ENCODE measurements at places on chromosomes 7 and 10.
A peak's percentile ranks its signal among the peaks of the same experiment; 100 is the strongest.

GRCh38 chr7:103551016-103551415 is 105.0 kb upstream of the SLC26A5 start:
- DNase-seq = no peak

GRCh38 chr7:2999078-2999500 is 44.6 kb downstream of the CARD11 start:
- no peak for DNase-seq

GRCh38 chr10:47287365-47287802 is 12.6 kb upstream of the GDF10 start:
- DNase-seq = peak; percentile 27

- no peak for DNase-seq
Measured at GRCh38 chr10:47308775-47309174, 8.8 kb downstream of the GDF10 start.

DNA sequence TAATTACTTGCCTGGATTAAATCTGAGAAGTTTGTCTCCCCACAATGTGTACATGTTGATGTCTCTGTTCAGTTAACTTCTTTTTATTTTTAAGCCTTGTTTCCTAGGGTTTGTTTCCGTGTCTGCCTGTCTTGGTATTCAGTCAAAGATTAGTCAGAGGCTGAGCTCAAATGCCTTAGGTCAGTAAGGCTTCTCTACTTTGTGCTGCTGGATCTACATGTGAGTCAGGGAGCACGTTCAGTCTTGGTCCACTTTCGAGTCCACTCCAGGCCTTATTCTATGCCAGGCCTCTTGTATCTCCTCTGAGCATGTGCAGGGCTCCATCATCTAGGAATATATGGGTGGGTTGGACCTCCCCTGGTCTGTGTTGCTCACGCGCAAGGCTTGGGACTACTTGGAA is 93.3 kb upstream of the FZD8 start:
- DNase-seq = peak; percentile 87

DNA sequence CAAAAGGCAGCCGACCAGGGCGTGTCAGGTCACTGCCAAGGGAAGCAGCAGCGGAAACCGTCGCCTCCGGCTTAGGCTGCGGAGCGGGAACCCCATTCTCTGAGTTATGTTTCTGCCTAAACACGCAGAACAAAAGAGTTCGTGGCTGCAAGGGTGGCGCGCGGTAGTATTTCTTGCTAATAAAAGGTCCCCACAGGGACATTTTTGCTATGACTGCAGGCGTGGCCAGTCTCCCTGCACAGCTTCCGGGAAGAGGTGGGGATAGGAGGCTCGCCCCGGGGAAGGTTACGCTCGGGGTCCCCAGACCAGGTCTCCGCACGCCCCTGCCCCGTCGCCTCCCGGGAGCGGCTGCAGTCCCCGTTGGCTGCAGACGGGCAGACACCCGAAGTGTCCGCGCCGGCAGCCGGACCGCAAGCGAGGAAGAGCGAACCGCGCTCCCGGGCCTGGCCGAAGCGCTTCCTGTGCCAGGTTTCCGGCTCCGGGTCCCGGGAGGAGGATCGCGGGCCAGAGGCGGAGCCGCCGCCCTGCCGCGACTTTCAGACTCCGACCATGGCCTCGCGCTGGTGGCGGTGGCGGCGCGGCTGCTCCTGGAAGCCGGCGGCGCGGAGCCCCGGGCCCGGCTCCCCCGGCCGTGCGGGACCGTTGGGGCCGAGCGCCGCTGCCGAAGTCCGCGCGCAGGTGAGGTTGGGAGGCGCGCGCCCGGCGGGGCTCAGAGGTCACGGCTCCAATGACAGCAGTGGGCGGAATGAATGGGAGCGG is at the start of gene PDSS1:
Gene PDSS1, plus strand, starts transcription at position 539 of the 759 bp plus-strand sequence. Its CDS starts 11 bp downstream, at position 550.
- peak; percentile 70 for DNase-seq

DNA sequence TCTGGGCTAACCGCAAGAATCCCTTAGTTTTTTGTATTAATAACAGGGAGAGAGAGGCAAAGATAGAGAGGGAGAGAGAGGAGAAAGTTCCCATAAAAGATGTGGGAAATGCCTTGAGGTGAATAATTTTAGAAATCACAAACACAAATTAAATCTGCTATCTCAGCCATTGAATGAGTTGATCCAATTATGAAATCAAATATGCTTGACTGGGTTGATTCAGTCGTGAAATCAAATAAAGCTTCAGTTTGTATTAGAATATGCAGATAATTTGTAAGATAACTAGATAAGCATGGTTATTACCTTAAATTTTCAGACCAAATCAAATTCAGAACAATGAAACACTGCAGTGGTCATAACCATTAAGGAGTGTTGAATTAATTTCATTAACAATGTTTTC is 68.9 kb downstream of the SEMA3A start:
- DNase-seq = no peak

GRCh38 chr10:33355274-33355673 is 20.8 kb upstream of the NRP1 start:
- no peak for DNase-seq

DNA sequence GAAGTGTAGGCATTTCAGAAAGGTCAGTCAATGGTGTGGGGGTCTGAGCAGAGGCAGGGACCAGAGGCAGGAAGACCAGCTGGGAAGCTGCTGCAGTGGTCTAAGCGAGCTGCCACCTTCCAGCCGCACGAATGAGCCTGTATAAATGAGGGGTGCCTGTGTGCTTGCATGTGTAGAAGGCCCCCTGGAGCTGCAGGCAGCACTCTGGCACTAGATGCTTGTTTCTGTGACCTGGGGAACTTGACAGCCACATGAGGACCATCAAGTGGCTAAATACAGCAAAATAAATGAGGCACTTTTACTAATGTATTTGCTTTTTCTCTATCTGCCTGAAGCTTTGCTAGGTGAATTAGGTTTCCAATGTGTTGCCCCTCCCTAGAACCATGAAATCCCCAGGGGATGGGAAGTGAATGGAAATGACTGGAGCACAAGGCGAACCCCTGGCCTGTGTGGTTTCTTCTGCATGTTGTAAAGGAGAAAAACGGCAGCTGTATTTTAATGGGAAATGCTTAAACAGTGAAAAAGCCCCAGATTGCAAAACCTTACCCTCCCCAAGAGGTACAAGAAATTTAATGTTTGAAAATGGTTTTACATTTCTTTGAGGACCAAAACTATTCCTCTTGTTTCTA is 57.7 kb downstream of the PYROXD2 start:
- DNase-seq = no peak

GRCh38 chr10:13885238-13885990 is 298.6 kb downstream of the PRPF18 start:
- no peak for DNase-seq

DNA sequence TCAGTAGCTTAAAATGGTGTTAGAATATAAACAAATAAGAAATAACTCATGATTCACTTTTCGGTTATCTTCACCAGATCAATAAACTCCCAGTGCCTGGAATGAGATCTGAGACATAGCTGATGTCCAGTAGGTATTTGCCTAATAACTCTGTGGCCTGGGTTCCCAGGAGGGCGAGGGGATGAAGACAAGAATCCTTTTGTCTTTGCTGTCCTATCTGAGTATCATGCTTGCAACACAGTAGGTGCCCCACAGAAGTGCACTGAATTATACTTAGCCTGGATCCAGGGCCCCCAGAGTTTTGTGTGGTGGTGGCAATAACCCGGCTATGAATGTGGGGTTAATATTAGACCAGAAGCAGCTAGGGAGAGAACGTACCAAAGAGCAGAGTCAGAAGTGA is 350.1 kb upstream of the AOAH start:
- DNase-seq = no peak

DNA sequence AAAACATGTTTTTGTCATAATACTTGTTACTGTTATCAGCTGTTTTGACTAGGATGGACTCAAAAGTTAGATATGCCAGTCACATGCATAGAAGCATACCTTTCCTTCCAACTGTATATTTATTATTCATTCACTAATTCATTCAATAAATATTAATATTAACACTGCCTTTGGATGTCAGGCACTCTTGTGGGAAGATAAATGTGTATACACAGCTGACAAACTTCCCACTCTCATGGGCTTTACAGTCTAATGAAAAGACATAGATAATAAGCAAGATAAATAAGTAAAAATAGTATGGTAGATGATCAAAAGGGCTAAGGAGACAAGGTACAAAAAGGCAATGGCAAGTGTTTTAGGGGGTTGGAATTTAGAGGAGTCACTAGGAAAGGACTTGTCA is 180.1 kb upstream of the SMIM30 start:
- no peak for DNase-seq

GRCh38 chr7:51292596-51292995 is 24.0 kb downstream of the COBL start:
- DNase-seq = no peak

GRCh38 chr7:150503581-150503980 is 11.1 kb upstream of the GIMAP7 start:
- DNase-seq = no peak

DNA sequence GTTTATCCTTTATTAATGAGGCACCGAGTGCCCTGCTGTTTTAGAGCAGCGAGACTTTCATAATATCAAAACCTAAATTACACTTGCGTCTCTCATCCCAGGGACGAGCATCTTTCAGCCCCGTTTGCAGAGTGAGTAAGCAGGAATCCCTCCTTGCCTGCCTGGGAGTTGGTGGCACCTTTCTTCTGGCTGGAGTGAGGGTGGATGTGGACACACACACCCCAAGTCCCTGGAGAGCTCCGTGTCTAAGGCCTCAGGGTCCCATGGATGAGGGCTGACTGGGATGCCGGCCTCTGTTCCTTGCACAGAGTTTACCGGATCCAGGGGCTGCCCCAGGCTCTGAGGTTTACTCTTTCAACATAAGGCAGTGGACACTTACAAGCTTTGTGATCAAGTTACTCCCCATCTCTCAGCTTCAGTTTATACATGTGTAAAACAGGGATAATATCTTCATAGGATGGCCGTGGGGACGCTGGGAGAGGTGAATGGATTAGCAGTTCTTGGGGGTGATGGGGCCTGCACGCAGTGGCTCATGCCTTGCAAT is 24.5 kb downstream of the POLL start:
- DNase-seq = no peak

- no peak for DNase-seq
Measured at GRCh38 chr7:99944497-99945070, 15.2 kb upstream of the GJC3 start.

DNA sequence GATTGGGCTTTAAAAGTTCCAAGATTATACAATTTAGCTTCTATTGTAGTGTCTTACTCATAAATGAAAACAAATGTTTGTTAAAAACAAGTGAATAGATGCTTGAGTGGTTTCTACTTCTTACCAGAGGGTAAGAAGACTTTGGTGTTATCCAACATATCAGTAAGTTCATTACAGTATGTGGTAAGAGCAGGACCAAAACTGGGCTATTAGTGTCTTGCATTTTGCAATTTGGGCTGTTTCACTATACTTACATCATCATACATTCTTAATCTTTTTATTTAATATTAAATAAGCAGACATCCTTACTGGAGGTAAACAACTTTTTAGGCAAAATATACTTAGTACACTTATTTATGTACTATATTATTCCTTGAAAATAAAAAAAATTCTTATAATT is 248.4 kb upstream of the HGF start:
- DNase-seq = no peak

- no peak for DNase-seq
Measured at GRCh38 chr7:22894546-22894945, 71.9 kb upstream of the TOMM7 start.

- no peak for DNase-seq
Measured at GRCh38 chr7:116083796-116084195, 53.2 kb upstream of the TFEC start.

GRCh38 chr10:104483582-104483981 is 129.9 kb downstream of the CFAP58 start:
- no peak for DNase-seq

GRCh38 chr7:123125231-123125630 is 74.5 kb downstream of the SLC13A1 start:
- DNase-seq = no peak

GRCh38 chr7:125641884-125642283 is 712.3 kb upstream of the POT1 start:
- DNase-seq = no peak

DNA sequence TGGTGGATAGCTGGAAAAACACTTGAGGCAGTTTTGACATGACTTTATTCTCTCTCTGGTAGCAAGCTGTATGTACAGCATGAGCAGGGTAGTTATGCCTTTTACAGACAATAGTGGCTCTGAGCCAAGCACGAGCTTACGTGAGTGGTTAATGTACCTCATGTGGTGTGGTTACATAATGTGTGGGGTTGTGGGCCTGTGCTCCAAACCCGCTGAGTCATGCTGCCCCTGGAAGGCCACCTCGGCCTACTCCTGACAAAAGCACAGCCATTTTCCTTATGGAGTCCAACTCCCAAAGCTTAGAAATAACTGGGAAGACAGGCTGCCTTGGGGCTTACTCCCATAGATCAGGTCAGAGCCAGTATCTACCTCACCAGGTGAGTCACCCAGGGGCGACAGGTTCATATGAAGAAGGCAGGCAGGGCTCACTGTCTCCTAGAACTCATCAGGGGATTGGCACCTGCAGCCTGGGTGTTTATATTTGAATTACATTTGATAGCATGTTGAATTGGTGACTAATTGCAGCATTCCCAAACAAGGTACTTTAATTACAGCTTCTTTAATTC is 404.5 kb downstream of the ADRA2A start:
- peak; percentile 46 for DNase-seq

- peak; percentile 47 for DNase-seq
Measured at GRCh38 chr10:65570143-65571010, 1355.5 kb upstream of the LRRTM3 start.

GRCh38 chr10:33878238-33878786 is 543.8 kb upstream of the NRP1 start:
- DNase-seq = no peak

DNA sequence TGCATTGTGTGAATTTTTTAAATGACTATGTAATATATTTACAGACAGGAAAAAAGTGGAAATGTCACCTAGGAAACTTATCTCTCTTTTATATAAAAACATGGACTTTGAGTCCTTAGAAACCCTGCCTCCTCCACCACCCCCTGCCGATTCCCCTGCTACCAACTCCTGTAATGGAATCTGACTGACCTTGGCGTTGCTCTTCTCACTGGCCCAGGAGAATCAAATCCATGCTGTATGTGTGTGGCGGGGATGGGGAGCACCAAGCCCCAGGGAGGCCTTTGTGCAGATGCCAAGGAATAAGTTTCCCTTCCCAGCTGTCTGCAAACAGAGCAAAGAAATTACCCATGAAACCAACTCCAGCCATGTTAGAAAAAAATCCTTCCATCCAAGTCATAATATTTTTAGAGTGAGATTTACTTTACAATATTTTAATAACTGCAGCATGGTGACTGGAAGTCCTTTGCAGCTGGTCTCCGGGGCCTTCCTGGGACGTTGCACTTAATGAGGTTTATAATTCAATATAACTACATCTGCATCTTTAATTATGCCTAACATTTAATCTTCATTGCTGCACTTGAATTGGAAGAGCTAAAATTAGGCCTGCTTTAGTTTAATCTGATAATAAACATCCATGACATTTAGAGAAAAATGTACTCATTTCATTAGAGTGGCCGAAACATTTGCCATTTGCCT is 111.4 kb upstream of the CACUL1 start:
- DNase-seq = no peak

DNA sequence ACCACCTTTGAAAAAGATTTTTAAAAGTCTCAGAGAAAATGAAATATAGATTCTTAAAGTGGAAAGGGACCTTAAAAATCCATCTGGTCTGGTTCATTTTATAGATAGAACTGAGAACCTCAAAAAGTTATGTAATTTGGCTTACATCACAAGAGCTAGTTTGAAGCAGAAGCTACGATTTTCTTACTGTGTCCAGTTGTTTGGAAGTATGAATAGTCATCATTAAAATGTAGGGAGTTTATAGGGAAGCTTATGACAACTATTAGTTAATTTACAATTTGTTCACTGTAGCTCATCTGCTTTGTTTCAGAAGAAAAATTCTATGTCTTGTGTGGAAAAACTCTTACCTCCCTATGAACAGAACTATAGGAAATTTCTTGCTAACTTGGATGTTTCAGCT is 26.9 kb downstream of the ZEB1 start:
- DNase-seq = no peak

GRCh38 chr7:8284606-8285005 is 22.6 kb upstream of the ICA1 start:
- DNase-seq = no peak

All from epithelial cell of esophagus (primary cell).